ENCODE measurements at places on chromosomes 4 and X.

- no peak overlapping the region for H3K27ac ChIP-seq
- H3K4me1 ChIP-seq = no peaks in the 10 kb centered on the region
- no peaks in the 10 kb centered on the region for H3K36me3 ChIP-seq
- no peaks in the 10 kb centered on the region for H3K27me3 ChIP-seq
Observed at GRCh38 chr4:40238008-40238699, 41.3 kb downstream of the RHOH start.

GRCh38 chrX:107669261-107669660, 41.0 kb downstream of the PRPS1 start:
- no peaks in the 10 kb centered on the region for H3K27me3 ChIP-seq
- H3K4me3 ChIP-seq = no peak overlapping the region
- no peak overlapping the region for H3K27ac ChIP-seq
- H3K4me1 ChIP-seq = peaks cover 9% of the 10 kb centered on the region
- no peak for DNase-seq

GRCh38 chr4:15239866-15240265, 188.0 kb upstream of the C1QTNF7 start:
- peaks cover 3% of the 10 kb centered on the region for H3K4me1 ChIP-seq
- H3K27me3 ChIP-seq = no peaks in the 10 kb centered on the region
- no peak overlapping the region for H3K4me3 ChIP-seq
- no peak for DNase-seq

- no peaks in the 10 kb centered on the region for H3K27me3 ChIP-seq
- no peaks in the 10 kb centered on the region for H3K36me3 ChIP-seq
- H3K4me1 ChIP-seq = no peaks in the 10 kb centered on the region
- H3K4me3 ChIP-seq = no peak overlapping the region
Observed at GRCh38 chrX:31931225-31931624, 859.4 kb upstream of the FTHL17 start.

DNA sequence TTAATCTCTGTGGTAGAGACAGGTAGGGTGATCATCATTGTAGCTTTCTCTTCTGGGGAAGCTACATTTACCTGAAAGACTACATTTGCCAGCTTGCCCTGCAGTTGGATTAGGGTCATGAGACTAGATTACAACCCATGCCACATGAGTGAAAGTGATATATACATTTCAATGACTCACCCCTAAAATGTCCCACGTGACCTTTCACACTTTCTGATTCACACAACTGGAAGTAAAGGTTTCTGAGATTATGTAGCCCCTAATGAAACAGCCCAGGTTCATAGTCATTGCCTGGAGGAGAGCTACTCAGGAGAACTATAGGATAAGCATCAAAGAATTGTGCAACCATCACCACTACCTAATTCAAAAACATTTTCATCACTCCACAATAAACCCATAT, 17.8 kb downstream of the PDCL2 start:
- H3K4me3 ChIP-seq = no peak overlapping the region
- no peaks in the 10 kb centered on the region for H3K27me3 ChIP-seq
- no peak overlapping the region for H3K27ac ChIP-seq
- H3K4me1 ChIP-seq = peaks cover 4% of the 10 kb centered on the region
- H3K36me3 ChIP-seq = no peaks in the 10 kb centered on the region

- H3K36me3 ChIP-seq = no peaks in the 10 kb centered on the region
- H3K27me3 ChIP-seq = no peaks in the 10 kb centered on the region
- H3K4me3 ChIP-seq = peak overlapping the region; percentile 15
- H3K4me1 ChIP-seq = peaks cover 37% of the 10 kb centered on the region
Observed at GRCh38 chr4:85779165-85779564, 304.2 kb downstream of the ARHGAP24 start.

GRCh38 chr4:140705625-140706275, 50.4 kb downstream of the TBC1D9 start:
- no peak for DNase-seq
- H3K4me3 ChIP-seq = no peak overlapping the region
- H3K27ac ChIP-seq = no peak overlapping the region
- H3K36me3 ChIP-seq = no peaks in the 10 kb centered on the region
- H3K27me3 ChIP-seq = no peaks in the 10 kb centered on the region
- H3K4me1 ChIP-seq = peaks cover 16% of the 10 kb centered on the region

DNA sequence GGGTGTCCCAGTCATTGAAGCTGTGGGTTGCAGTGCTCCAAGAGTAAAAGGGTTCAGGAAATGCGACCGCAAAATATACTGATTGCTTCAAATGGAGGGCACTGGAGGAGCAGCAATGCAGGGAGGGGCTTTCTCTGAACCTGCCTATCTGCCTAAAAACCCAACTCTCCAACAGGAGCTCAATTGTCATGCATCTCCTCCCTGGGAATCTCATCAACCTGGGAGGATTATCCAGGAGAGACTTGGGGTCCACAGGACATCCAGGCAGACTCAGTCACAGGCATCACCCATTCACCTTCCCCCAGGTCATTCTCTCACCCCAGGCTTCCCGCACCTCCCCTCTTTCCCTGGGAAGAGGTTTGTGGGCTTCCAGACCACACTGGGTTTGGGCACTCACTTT, 38.2 kb upstream of the TLR3 start:
- DNase-seq = no peak
- H3K27ac ChIP-seq = no peak overlapping the region
- no peaks in the 10 kb centered on the region for H3K27me3 ChIP-seq
- peaks cover 2% of the 10 kb centered on the region for H3K4me1 ChIP-seq

GRCh38 chr4:128390475-128390996, 102.9 kb upstream of the PGRMC2 start:
- H3K27me3 ChIP-seq = no peaks in the 10 kb centered on the region
- DNase-seq = no peak
- H3K27ac ChIP-seq = no peak overlapping the region
- H3K4me1 ChIP-seq = peaks cover 31% of the 10 kb centered on the region
- no peak overlapping the region for H3K4me3 ChIP-seq
- no peaks in the 10 kb centered on the region for H3K36me3 ChIP-seq

- no peak for DNase-seq
- H3K4me3 ChIP-seq = no peak overlapping the region
- no peaks in the 10 kb centered on the region for H3K27me3 ChIP-seq
- H3K27ac ChIP-seq = peak overlapping the region; percentile 87
Observed at GRCh38 chr4:11632025-11632424, 203.3 kb upstream of the HS3ST1 start.

DNA sequence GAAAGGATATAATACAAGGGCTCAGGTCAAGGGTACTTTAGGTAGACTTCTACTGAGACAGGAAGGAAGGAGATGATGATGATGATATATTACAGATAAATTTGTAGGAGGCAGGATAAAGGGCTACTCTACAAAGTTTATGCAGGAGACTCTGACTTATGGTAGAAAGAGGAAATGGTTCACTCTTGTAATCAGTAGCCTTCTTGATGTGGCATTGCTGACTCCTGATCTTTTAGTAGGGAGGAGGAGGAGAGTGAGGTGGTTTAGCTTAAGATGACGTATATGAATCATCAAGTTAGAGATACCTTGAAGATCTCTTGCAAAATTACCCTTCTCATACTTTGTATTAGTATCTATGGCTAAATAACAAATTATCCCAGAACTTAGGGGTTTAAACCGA, 4.7 kb downstream of the BLTP1 start:
- peaks cover 4% of the 10 kb centered on the region for H3K4me1 ChIP-seq

DNA sequence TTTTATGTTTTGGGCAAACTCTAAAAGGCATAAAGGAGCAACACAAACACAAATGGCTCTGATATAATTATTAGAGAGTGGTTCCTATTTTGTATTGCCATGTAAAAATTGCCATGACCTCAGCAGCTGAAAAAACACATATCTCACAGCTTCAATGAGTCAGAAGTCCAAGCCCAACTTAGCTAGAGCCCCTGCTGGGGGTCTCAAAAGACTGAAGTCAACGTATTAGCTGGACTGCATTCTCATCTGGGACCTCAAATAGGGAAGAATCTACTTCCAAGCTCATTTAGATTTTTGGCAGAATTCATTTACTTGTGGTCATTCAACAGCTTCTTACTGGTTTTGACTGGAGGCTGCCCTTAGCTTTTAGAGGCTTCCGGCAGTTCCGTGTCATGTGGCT, 47.4 kb downstream of the FREM3 start:
- no peaks in the 10 kb centered on the region for H3K27me3 ChIP-seq
- H3K27ac ChIP-seq = no peak overlapping the region
- no peak for DNase-seq
- H3K4me1 ChIP-seq = no peaks in the 10 kb centered on the region
- H3K36me3 ChIP-seq = no peaks in the 10 kb centered on the region

- H3K4me3 ChIP-seq = no peak overlapping the region
- H3K27ac ChIP-seq = no peak overlapping the region
- DNase-seq = no peak
- no peaks in the 10 kb centered on the region for H3K36me3 ChIP-seq
- no peaks in the 10 kb centered on the region for H3K27me3 ChIP-seq
- H3K4me1 ChIP-seq = no peaks in the 10 kb centered on the region
Observed at GRCh38 chr4:86948276-86948675, 13.5 kb downstream of the AFF1 start.

GRCh38 chrX:129845616-129846190, 2.0 kb upstream of the ZDHHC9 start:
- no peak overlapping the region for H3K4me3 ChIP-seq
- no peak for DNase-seq
- no peak overlapping the region for H3K27ac ChIP-seq
- peaks cover 9% of the 10 kb centered on the region for H3K36me3 ChIP-seq
- H3K27me3 ChIP-seq = no peaks in the 10 kb centered on the region
- H3K4me1 ChIP-seq = no peaks in the 10 kb centered on the region

GRCh38 chr4:33722254-33722653, 2522.1 kb downstream of the ARAP2 start:
- no peaks in the 10 kb centered on the region for H3K27me3 ChIP-seq
- no peak for DNase-seq
- no peaks in the 10 kb centered on the region for H3K36me3 ChIP-seq
- H3K27ac ChIP-seq = no peak overlapping the region
- H3K4me1 ChIP-seq = no peaks in the 10 kb centered on the region

DNA sequence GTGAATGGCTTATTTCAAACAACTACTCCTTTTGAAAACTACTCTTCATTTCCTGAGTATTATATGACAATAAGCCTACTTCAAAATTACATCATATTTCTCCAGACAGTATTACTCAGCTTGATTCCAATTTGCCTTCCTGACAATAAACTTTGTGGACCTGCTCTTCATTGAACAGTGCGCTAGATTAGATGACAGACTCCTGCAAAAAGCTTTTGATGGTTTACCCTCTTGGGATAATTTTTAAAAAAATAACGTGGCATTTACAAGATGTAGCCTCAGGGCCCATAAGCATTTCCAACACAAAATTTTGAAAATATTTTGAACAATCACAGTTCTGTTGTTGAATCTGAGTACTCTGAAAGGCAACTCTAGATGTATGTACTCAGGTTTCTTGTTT, 25.9 kb downstream of the MGAT4D start:
- no peaks in the 10 kb centered on the region for H3K27me3 ChIP-seq
- H3K4me1 ChIP-seq = no peaks in the 10 kb centered on the region
- DNase-seq = no peak
- H3K27ac ChIP-seq = no peak overlapping the region
- no peak overlapping the region for H3K4me3 ChIP-seq
